ENCODE measurements at places on chromosomes 16 and 17.

DNA sequence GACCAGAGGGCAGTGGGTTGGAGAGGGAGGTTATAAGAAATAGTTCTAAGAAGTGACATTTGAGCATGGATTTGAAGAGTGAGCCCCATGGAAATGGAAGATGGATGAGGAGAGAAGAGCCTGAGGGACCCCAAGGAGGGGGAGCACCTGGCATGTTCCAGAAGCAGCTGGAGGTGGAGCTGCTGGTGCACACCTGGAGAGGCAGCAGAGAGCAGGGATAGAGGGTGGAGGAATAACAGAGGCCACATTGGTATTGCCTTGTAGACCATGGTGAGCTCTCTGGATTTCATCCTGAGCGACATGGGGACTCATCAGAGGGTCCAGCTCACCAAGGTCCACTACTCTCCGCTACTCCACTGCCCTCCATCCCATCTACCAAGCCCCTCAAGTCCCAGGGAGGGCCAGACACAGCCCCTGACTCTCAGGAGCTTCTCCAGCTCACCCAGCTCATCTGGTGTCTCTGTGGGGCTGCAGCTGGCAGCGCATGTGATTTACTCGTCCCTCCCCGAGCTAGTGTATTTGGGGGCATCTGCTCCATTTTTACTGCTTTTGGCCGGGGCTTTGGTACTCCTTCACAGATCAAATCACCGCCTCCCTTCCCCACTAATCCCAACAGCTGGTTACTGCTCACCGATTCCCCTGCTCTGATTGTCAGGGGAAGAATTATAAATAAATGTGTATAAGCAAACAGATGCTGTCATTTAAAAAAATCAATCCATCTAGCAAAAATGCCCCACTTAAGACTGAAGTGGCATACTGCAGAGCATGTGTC is 22.1 kb upstream of the KDM8 start:
- DNase-seq = no peak

DNA sequence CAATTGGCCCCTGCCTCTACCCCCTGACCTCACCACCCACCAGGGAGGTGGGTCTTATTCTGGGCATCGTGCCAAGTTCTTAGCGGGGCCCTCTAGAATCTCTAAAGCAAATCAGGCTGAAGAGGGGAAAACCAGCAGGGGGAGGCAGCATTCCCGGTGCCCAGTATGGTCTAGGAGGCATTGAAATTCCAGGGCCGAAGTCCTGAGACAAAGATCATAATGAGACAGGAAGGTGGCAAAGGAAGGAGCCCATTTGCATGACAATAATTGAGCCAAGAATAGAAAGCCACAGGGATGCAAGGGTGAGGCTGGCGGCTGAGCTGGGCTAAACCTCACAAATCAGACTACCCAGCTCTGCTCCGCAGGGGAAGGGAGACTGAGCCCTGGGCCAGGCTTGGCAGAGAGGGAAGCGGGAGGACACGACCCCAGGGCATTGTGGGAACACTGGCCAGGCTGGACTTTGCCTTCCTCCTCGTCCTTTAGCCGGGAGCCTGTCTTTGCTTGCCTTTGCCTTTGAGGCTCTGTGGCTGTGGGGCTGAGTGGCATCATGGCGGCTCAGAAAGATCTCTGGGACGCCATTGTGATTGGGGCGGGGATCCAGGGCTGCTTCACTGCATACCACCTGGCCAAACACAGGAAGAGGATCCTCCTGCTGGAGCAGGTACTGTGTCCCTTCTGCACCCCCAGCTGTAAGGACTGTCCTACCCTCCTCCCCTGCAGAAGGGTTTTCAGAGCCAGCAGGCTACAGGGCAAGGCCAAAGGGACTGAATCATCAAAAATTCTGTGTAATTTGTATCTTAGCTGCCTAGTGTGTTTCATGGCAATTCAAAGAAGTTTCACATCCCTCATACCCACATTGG is at the start of gene PIPOX:
Gene PIPOX (plus strand): TSS at position 463 of the 860 bp plus-strand sequence. CDS start 85 bp downstream, at position 548.
- DNase-seq = no peak

- peak; percentile 35 for DNase-seq
These were observed 48.4 kb upstream of the KDM8 start for GRCh38 chr16:27154705-27155521.

DNA sequence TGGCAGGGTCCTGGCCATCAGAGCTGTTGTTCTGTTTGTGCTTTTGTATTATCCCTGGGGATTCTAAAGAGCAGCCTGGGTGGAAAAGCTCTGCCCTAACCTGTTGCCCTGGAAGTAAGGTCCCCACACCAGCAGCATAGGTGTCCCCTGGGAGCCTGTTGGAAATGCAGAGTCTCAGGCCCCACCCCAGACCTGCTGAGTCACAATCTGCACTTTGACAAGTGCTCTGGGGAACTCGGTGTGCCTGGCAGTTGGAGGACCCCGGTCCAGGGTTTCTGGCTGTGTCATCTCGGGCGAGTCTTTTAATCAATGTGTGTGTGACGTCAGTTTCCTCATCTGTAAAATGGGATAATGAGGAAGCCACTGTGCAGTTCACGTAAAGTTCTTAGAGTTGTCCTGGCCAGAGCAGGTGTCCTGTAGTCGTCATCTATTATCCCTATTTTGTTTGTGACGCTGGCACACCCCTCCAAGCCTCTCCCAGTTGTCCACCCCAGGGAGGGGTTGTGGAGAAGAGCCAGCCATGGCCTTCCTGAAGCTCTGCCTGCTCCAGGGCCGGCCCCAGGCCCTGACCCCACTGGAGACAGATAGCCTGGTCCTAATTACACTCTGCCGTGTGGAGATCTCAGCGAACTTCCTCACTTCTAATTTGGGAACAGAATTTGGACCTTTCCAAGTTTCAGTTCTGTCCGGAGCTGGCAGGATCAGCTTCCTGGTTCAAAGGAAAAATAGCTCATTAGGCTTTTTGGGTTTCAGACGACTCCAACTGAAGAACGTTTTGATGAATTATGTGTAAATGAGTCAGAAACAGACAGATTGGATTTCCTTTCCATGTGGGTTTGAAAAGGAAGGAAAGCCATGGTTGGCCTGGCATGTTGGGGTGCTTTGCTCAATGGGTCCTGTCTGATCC is 295.7 kb upstream of the FOXF1 start:
- no peak for DNase-seq

- no peak for DNase-seq
These were observed 33.4 kb upstream of the PIK3R6 start for GRCh38 chr17:8900626-8901585.

- no peak for DNase-seq
These were observed 7.6 kb downstream of the CCDC102A start for GRCh38 chr16:57528499-57529390.

GRCh38 chr16:63577891-63578290 is 1541.7 kb upstream of the CDH8 start:
- DNase-seq = no peak

- no peak for DNase-seq
These were observed 27.3 kb upstream of the RNPS1 start for GRCh38 chr16:2295056-2295798.

DNA sequence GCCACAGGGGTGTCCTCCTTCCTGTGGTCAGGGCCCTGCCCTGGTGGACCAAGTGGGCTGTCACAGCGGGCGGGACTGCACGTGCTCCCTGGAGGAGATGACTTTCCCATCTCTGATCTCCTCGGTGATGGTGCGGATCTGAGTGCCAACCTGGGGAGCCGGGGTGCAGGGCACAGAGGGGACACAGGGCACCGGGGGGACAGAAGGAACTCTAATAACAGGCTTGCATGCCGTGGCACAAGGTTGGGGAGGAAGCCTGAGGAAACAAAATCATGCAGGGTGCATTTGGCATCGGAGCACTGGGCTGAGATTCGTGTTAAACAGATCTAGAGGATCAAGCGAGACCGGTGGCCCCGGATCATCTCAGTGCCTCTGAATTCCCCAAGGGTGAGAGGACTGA is 3.4 kb downstream of the KRT36 start:
- DNase-seq = no peak
